ENCODE measurements at places on chromosomes 7 and 10.
A peak's percentile ranks its signal among the peaks of the same experiment; 100 is the strongest.

GRCh38 chr10:79270466-79271246, 76.6 kb upstream of the PPIF start:
- DNase-seq: peak; percentile 59

- DNase-seq: no peak
Measured at GRCh38 chr7:128063088-128063487, 31.9 kb upstream of the LRRC4 start.

- DNase-seq: no peak
Measured at GRCh38 chr10:132297526-132297925, 10.2 kb downstream of the STK32C start.

GRCh38 chr7:154343778-154344412, 291.7 kb downstream of the DPP6 start:
- DNase-seq: no peak

DNA sequence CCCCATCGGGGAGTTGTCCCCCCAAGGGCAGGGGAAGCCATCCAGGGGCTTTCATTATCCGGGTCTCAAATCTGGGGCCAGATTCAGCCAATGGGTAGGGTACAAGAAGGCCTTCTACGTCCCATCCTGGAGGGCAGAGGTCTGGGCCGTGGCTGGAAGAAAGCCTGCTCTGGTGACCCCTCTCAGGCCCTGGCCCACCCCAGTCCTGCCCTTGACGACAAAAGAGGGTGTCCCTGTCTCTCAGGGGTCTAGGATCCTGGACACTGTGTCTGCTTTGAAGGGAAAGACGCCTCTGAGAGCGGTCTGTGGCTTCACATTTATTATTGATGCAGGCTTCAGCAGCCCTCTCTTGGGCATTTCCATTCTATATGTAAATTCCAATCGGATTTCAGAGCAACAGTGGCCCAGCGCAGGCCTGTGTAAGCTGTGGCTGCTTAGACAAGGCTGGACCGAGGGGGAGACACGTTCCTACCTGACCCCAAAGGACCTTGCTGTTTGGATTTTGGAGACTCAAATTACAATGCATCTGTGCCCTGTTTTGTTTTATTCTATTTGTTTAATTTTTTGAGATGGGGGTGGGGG, 83.2 kb upstream of the BAIAP2L1 start:
- DNase-seq: no peak

DNA sequence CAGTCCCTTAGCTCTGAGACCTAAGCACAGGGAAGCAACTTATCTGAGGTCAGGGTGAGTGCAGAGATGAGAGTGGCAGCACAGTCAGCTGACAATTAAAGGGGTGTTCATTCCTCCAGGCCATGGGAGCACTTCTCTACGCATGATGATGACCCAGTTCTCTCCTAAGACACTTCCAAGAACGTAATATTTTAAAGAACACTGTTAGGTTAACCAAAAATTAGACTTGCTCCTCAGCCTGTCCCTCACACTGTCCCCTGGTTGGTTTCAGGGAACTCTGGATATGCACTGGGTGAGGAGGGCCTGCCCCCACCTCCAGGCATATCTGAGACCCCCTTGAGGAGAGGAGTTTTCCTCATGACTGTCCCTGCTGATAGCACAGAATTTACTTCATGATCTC, 767.5 kb downstream of the GRID1 start:
- no peak for DNase-seq

- no peak for DNase-seq
Measured at GRCh38 chr7:23545493-23545892, 13.7 kb upstream of the TRA2A start.

DNA sequence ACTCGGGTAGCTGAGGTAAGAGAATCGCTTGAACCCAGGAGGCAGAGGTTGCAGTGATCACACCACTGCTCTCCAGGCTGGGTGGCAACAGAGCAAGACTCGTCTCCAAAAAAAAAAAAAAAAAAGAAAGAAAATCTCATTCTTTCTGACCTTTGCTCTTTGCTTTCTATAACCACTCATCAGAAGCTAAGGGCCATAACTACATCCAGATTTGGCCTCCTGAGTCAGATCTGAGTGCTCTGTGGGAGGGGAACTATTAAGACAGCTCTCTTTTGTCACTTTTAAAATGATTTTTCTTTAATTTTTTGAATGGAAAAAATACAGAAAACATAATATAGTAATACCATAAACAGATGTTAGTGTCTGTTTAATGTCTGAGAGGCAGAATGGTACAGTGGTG, 210.1 kb downstream of the KIAA1217 start:
- DNase-seq: no peak

- no peak for DNase-seq
Measured at GRCh38 chr10:115402699-115403098, 309.5 kb downstream of the ATRNL1 start.

DNA sequence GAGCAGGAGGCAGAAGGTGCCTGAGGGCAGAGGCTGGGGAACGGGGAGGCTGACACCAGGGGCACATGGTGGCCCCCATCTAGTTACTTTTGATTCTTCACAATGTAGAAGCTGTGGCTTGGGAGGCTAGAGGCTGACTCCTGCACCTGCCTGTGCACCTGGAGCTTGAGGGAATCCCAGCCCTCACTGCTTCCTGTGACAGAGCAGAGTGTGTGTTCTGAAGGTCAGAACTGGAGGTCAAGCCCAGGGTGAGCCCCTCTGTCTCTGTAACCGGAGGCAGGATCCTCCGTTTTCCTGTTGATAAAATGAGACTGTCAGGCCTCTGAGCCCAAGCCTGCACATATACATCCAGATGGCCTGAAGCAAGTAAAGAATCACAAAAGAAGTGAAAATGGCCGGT, 124.8 kb downstream of the ACTR3B start:
- DNase-seq: no peak

DNA sequence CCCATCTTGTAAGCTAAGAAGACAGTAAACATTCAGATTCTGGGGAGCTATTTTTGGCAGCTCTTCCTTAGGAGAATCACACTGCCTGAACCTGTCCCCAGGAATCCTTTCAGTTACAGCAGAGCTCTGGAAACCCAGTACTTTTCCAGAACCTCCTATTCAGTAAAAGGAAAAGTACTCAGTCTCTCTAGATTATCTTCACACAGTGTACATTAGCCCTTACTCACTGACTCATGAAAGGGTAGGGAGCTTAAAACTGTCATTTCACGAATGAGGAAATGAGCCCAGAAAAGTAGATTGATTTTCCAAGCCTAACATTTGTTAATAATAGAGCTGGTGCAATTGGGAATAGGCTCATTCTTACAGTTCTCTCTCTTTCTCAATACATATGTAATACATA, 3.9 kb upstream of the CNNM1 start:
- no peak for DNase-seq

DNA sequence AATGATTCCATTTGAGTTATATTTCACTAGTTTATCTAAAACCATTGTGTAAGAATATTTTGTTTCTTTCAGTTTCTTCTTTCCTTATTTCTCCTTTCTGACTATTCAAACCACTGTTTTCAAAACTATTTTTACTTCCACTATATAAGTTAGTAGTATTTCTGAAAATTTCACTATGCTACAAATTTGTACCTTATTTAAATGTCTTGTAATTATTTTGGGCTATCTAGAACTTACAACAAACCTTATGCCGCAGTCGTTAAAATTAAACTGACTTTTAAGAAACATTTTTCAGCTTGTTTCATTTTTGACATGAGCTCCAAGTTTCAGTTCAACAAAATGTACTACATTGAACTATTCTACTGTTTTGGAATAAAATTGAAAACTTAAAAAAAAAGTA, 1.8 kb downstream of the TFEC start:
- peak; percentile 57 for DNase-seq

- DNase-seq: no peak
Measured at GRCh38 chr10:10526846-10527245, 490.8 kb upstream of the CELF2 start.

DNA sequence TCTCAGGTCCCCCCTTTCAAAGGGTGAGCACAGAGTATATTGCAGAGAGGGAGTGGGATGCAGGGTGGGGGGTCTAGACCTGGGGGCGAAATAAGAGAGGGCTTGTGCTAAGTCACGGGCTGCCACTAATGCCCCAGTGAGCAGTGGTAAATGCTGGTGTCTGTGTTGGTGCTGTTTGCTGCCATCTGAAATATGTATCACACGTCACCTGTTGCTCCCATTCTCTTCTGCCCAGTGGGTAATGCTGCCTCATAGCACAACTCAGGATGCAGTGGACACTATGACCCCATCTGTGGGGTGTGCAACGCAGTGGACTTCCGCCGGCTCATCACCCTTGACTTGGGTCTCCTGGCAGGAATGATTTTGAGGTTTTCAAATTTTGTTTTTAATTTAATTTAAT, 2.6 kb downstream of the STOX1 start:
- DNase-seq: no peak

DNA sequence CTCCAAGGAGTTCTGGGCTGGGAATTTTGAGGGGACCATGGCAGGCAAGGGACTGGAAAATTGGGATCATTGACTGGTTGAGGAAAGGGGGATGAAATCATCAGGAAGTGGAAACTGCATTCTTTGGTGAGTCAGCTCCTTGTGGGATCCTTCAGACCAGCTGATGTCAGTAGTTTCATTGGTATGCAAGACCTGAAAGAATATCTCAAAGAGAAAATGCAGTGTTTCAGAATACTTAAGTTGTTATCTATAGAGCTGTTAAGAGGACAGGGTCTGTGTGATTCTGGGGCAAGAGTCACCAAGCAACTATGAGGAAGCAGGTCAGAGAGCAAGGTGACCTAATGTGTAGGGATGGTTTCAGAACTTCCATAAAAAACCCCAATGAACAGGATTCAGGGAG, 595.9 kb upstream of the AUTS2 start:
- DNase-seq: no peak

DNA sequence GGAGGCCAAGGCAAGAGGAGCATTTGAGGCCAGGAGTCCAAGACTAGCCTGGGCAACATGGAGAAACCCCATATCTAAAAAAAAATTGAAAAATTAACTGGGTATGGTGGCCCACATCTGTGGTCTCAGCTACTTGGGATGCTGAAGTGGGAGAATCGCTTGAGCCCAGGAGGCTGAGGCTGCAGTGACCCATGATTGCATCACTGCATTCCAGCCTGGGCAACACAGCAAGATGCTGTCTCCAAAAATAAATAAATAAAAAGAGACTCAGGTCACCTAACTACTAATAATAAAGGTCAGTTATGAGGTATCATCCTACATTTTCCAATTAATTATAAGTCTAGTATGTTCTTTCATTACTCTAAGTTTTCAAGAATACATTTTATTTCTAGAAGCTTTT, 20.6 kb downstream of the CABCOCO1 start:
- DNase-seq: no peak

- DNase-seq: no peak
Measured at GRCh38 chr7:117929237-117929636, 56.0 kb upstream of the CTTNBP2 start.

- DNase-seq: no peak
Measured at GRCh38 chr7:111145472-111145871, 54.5 kb downstream of the LRRN3 start.

- DNase-seq: no peak
Measured at GRCh38 chr7:100975371-100975821, 6.0 kb downstream of the MUC12 start.

DNA sequence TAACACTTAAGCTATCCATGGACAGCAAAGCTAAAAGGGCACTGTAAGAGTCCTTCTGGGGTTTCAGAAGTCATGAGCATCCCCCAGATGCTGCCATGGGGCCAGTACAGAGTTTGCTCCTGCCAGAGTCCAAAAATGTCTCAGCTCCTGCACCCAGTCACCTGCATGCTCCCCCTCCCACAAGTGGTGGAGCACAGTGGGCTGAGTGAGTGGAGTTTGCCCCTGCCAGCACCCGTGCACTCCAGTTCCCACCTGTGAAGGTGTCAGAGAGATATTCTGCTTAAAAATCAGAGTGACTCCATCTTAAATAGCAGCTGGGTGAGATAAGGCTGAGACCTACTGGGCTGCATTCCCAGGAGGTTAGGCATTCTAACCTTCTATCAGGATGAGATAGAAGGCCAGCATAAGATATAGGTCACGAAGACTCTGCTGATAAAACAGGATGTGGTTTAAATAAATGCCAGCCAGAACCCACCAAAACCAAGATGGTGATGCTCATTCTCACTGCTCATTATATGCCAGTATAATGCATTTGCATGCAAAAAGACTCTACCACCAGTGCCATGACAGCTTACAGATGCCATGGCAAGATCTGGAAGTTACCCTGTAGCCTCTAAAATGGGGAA, 140.1 kb upstream of the ZNF92 start:
- peak; percentile 48 for DNase-seq

DNA sequence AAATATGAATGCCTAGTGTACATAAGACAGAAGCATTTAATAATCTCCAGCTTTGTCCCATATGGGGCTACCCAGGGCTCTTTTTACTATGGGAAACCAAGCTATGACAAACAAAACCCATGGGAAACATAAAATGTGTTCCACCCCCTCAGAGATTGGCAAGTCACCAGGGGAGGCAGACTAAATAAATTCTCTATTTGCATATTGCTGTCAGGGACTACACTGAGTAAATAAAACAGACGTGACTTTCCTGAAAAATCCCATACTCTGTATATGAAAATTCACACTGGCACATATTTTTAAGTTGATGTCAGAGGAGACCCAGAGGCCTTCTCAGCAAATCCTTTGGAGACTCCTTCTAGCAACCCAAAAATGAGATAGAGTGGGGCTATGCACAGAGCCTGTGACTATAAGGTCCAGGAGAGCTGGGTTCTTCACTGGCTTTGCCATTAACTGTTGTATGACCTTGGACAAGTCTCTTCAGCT, 44.0 kb upstream of the HPSE2 start:
- no peak for DNase-seq

All from OCI-M1 (cell line).